ENCODE measurements at places on chromosomes 11 and 22.
A peak's percentile ranks its signal among the peaks of the same experiment; 100 is the strongest.

DNA sequence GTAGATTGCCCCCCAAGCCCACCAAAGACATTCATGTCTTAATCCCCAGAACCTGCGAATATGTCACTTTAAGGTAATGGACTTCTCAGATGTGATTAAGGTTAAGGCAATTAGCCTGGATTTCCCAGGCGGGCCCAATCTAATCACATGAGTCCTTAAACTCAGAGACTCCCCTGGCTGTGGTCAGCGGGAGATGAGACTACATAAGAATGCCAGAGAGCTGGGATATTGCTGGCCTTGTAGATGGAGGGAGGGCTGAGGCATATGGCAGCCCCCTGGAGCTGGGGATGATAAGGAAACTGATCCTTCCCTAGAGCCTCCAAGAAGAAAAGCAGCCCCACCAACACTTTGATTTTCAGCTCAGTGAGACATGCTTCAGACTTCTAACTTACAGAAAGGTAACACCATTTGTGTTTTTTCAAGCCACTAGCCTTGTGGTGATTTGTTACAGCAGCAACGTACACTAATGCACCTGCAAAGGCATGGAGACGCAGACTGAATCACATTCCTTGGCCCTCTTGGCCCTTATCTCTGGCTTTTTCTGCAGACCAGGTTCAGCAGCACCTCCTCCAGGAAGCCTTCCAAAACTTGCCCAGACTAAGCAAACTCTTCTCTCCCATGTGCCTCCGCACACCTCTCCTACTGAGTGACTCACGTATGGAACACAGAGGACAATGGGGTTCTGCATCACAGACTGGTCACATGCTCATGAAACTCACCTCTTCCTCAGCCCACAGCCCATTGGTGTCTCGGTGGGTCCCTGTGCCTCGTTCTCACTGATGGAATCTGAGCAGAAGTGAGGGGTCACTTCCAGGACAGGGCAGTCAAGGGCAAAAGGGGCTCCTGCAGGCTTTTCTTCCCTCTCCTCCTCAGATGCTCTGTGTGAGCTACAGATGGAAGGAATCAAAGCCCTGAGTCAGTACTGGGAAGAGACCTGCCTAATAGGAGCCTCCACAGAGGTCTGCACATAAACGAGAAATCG is 86.3 kb upstream of the HMGXB4 start:
- DNase-seq, result no peak

DNA sequence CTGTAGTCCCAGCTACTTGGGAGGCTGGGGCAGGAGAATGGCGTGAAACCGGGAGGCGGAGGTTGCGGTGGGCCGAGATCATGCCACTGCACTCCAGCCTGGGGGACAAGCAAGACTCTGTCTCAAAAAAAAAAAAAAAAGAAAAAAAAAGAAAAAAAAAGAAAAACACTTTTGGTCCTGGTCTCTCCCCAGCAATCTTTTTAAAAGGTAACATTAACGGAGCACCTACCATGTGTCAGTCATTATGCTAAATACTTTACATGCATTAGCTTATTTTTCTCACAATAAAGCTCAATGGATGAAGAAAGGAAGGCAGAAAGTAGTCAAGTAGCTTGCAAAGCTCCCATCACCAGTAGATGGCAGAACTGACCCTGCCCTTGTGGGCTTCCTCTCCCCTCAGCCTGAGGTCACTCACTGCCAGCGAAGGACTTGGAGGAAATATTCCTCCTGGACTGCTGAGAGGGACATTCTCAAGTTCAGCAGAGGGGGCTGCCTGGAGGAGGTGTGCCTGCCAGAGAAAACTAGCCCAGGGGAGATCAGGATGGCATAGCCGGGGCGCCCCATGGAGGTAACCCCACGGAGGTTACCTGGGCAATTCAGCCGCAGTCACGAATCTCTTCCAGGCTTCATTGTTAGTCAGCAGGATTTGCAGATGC is 15.5 kb downstream of the APOL3 start:
- DNase-seq, result peak; percentile 40

DNA sequence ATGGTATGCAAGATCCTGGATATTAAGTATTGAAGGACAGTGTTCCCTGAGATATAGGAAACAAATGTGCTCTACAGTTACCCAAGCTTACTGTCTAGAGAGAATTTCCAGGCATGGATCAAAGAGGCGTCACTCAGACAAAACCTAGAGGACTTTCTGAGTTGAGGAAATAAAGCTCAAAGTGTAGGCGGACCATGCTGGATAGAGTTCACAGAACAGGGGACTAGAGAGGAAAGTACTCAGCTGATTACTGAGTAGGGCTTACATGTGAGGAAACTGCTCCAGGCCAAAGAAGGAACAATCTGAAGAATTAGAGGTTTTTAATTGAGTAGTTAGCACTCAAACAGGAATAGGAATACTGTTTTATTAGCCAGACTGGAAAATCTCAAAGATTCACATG is 193.3 kb downstream of the TMEM135 start:
- no peak for DNase-seq

- DNase-seq, result no peak
Measured at GRCh38 chr11:118230088-118230487, 5.3 kb upstream of the JAML start.

- DNase-seq, result no peak
Measured at GRCh38 chr11:2358754-2359442, 18.2 kb upstream of the CD81 start.

DNA sequence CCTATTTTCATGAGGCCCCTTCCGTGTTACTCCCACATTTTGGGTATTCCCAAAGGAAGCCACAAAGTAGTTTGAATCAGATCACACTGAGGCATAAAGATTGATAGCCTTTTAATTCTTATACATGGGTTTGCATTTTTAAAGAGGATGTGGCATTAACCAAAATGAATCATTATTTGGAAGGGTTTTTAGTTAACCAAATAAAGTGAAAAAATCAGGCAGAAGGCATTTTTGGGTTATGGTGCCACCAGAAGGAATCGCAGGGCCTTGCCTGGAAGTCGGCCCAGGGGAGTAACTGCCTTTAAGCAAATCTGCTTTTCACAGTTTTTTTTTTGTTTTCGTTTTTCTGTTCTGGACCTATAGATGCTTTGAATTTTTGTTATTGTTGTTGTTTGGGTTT is 55.4 kb downstream of the HSD17B12 start:
- DNase-seq, result peak; percentile 2

GRCh38 chr11:78244080-78244479 is 55.4 kb downstream of the USP35 start:
- no peak for DNase-seq

- no peak for DNase-seq
Measured at GRCh38 chr22:44709881-44710392, 7.9 kb downstream of the PRR5 start.

DNA sequence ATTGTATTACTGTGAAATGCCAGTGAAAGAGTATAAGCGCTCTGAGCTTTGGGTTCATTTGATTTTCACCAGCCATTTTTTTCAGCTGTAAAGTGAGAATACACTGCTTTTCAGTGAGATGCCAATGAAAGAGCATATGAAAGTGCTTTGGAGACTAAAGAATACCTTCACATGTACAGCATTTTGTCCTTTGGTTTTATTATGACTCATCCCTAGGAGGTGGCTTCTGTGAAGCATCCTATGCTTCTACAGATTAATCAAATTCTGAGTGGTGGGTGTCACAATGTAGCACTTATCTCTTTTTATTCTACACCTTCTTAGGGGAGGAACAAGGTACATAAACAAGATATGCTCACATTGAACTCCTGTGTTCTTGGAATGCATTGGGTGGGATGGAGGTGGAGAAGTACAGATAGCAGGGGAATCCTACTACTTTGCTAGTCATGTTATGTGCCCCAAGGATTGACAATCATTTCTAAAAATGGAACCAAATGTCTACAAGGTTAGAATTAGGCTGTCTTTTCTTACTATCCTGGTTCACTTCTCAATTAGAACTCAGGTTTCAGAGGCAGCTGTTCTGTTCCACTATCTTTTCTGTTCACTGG is 18.7 kb downstream of the TRIM44 start:
- DNase-seq, result no peak

DNA sequence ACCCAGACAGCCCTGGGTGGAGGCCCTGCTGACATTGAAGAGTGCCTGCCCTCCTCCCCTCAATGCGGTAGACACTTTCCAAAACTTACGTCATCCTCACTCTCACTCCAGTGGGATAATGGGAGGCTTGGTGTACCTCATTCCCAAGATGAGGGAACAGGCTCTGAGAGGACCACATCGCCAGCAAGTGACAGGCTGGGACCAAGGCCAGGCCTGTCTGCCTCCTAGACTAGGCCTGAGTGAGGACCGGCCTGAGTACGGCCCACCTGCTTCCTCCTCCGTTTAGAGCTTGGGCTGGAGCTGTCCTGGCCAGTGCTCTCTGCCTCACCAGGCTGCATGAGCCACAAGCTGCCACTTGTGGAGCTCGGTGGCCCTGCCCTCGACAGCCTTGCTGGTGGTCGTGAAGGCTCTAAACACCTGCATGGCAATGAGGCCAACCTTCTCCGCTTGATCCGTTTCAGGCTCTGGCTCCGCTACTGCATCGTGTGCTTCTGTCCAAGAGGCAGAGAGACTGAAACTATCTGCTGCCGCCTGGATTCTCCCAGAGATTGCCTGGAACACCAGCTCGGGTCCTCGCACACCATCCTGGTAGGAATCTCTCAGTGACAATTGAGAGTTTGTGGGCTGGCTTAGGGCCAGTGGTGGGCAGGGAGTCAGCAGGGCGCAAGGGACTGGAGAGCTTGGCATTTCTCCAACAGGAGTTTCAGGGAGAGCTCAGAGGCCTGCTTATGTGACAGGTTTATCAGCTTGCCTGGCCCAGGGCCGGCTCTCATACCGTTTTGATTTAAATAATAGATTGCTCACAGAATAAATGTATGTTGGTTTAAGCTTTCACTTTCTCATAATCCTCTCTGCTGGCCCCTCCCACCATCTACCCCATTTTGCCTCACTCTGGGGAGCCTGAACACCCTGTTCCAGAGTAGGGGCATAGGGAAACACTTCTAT is 9.4 kb downstream of the LRRC75B start:
- DNase-seq, result no peak

DNA sequence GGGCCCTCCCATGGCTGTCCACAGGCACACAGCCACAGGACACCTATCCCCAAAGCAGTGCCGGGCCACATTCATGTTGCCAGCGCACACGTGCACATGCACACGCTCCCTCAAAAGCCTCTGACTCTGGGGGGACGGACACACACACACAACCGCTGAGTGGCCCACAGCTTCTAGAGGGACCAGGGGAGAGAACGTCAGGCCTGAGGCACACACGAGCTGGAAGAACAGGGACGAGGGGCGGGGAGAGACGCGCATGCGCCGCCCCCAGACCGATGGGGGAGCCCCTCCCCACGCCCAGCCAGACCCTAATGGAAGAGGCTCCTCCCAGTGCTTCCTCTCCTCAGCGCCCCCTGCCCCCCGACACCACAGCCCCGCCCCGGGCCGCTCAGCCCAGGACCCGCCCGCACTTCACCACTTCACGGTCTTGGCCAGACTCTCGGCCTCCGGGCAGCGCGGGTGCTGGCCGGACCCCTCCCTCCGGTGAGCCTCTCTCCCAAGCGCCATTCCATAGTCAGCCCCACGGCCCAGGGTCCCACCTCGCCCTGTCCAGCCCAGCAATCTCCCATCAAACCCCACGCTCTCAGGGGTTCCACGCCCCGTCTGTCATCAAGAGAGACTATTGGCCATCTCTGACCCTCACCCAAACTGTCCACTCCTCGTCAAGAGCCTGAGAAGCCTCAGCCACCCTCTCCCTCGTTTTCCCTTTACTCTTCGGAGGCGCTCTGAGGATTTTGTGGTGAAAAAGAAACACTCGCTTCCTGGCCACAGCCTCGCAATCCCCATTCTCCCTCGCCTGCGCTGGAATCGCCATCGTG is 11.7 kb downstream of the NRXN2 start:
- no peak for DNase-seq

DNA sequence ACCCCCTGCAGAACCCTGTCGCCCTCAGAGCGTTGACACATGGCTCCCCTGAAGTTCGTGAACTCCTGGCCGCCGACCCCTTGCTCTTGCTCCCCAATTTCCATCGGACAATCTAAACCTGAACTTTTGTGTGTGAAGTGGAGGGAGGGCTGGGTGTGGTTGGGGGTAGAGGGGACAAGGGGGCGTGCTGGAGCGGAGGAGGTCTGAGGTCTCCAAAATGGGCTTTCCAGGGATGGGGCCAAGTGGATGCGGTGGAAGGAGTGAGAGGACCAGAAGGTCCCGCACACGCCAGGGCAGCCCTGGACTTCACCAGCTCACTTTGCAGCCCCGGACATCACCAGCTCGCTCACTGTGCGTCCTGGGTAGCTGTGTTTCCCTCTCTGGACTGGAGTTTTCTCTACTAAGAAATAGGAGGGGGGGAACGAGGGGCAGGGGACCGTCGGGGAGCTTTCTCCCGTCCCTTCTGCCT is 18.6 kb downstream of the CREB3L1 start:
- no peak for DNase-seq

- no peak for DNase-seq
Measured at GRCh38 chr11:92861634-92862033, 107.8 kb upstream of the MTNR1B start.

DNA sequence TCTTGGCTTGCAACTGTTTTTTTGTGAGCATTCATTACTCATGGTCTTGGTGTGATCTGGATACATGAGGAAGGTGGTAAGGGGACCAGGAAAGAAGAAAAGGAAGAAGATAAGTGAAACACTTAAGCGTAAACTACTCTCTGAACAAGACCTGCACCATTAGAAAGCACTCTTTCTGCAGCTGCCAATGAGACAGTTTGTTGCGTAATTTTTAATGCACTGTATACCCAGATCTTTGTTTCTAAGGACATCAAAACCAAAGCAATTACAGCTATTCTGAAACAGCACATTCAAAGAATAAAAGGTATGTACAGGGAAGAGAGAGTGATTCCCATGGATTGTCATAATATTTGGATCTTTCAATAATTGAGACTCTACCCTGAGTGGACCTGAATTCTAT is 147.4 kb downstream of the BLID start:
- no peak for DNase-seq

DNA sequence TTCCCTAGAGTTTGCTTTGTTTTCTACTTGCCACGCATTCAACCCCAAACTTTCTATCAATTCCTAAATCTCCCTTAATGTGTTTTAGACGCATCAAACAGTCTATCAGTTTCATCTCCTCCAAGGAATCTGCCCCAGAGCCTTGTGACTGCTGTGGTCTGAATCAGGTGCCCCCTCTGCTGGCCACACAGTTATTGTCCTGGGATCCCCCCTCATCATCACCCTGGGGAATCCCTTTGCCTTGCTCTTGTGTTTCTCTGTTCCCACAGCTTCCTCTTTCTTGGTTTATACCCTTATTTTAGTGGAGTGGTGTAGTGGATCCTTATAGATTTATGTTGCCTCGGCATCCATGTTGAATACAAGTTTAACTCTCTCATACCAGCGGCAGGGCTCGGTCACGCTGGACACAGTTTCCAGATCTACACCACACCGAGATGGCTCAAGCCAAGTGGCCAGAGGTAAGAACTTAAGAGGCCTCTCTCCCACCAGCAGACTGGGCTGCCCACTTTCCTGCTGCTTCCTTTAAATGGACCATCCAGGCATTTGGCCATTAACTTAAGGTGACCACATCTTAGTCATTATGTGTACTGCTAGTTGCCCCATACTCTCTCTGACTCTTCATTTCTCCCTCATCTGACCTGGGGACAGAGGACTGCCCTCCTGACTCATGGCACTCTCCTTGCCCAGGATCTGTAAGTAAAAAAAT is 8.2 kb downstream of the UPB1 start:
- peak; percentile 38 for DNase-seq

Measured in bronchial epithelial cell (primary cell).